ENCODE measurements at places on chromosomes 5 and 9. TPM values are rescaled to one million over a fixed set of nuclear protein-coding genes. Genes with fewer than 3 reads are reported as not detected.

DIPK1B gene
- total RNA-seq = not detected

FOXD4L6 gene
- total RNA-seq = not detected

ANKRD20A1 gene
- total RNA-seq = 2.1 TPM

DNA sequence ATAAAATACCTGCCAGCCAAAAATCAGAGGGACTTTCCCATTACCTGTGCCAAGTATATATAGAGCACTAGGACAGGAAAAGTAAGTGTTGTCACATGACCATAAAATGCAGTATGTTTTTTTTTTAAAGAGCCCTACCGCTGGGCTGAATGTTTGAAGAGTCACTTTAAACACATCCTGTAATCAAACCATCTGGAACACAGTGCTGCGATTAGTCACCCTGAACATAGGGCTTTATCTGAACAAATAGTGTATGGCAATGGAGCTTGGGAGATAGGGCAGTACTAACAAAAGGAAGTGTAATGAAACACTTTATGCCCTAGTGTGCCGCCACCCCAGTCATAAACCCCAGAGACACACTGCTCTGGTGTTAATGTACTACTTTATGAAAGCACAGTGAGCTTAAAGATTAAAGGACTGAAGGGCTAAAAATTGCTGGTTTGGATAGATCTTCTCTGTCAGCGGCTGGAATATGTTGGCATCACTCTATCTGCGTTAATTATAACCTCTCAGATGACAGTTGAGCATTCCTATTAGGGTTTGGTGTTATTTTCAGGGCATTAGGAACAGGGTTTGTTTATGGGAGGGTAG is 90.4 kb downstream of the ZNF608 start:
- DNase-seq = no peak

DNA sequence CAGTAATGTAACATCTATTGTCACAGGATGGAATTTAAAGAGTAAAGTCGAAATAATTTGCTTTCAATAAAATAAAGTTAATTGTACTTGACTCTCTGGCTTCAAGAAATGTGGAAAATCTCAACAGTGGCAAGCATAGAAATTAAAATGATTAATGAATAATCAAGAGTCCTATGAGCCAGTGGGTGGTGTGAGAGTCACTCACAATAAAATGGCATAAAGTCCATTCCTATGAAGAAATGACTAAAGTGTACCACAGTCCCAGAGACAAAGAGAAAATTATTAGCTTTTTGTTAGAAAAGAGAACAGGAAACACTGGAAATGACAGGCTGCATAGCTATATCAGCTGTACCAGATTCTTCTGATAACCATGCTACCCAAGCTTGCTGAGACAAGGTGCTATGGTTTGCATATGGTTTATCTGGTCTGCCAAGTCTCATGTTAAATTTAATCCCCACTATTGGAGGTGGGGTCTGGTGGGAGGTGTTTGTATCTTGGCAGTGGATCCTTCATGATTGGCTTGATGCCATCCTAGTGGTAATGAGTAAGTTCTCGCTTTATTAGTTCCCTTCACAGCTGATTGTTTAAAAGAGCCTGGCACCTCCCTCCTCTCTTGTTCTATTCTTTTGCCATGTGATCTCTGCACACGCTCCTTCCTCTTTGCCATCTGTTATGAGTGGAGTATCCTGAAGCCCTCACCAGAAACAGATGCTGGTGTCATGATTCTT is 647.7 kb upstream of the ITGA1 start:
- DNase-seq = no peak

- DNase-seq = no peak
These were observed 83.0 kb downstream of the TMEM174 start for GRCh38 chr5:73256012-73256411.

- DNase-seq = no peak
These were observed 104.5 kb upstream of the CHD1 start for GRCh38 chr5:99033014-99033900.

DNA sequence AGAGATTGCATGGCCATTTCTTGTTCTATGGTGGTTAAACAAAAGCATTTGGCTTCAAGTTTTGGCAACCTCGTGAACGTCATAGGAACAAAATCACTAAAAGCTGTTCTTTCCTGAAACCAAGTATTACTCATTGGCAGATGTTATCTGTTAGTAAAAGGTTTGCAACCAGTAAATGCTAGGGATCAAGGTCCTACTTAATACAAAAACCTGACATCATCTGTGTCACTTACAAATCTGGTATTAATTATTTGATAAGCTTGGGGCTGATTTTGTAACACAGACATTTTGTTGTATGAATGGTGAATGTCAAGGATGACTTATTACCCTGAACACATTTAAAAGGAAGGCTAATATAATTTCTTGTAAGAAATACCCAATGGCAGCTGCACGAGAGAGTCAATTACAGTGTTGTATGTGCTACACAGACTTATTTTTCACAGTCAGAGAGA is 486.4 kb upstream of the ZNF608 start:
- DNase-seq = no peak

GRCh38 chr9:79799691-79800335 is 228.0 kb downstream of the TLE4 start:
- no peak for DNase-seq

DNA sequence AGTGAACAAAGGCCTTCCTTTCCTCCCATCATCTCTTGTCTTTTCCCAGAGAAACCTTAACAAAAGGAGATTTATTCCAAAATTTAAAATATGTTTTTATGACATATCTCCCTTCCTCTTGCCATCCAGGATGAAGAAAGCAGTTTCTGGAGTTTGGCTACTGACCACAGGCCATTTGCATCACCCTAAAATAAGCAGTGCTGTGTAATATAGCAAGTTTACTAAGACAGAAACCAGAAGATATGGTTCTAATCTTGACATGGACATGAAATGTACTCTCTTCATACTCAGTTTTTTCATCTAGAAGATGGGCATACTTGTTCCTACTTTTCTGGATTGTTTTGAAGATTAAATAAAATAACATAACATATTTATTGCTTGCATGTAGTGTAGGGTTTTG is 50.2 kb upstream of the ZFAND5 start:
- DNase-seq = no peak

GRCh38 chr9:127389381-127390247 is 7.4 kb upstream of the SLC2A8 start:
- DNase-seq = no peak

SLC6A18 gene
- total RNA-seq = not detected

GRCh38 chr9:35697486-35697885 is 7.8 kb upstream of the TPM2 start:
- DNase-seq = no peak

GRCh38 chr5:97553604-97554452 is 370.8 kb upstream of the RIOK2 start:
- DNase-seq = no peak

CCNG1 gene
- 132 TPM for total RNA-seq

GRCh38 chr9:136728548-136729123 is 14.1 kb downstream of the LCN10 start:
- no peak for DNase-seq

DNA sequence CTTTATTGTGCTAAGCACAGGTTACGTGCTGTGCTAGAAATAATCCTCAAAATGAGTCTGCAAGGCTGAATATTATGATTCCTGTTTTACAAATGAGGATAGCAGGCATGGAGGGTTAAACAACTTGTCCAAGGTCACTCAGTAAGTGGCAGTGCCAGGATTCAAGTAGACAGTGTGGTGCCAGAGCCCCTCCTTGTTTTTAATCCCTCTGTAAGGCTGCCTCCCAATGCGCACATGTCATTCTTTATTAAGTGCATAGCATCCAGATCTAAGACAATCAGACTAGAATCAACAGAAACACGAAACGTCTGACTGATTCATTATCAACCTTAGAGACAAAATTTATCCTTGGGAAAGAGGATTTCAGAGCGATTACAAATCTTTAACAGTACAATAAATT is 199.6 kb downstream of the SMARCA2 start:
- no peak for DNase-seq

DMRT3 gene
- total RNA-seq = not detected

DNA sequence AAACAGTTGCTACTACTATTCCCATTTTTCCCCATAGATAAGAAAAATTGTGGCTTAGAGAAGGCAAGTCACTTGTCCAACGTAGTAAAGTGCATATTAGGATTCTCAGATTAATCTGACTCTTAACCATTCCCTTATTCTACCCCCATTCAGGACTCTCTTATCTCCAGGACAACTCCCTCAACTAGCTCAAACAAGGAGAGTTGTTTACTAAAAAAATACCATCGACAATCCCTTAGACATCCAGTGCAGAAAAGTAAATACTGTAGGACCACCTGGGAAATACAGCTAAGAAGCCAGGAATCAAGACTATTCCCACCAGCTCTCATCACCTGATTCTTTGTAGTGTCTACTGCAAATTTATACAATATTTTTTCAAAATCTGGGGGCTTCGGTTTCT is 9.4 kb upstream of the GRAMD2B start:
- no peak for DNase-seq

GRCh38 chr5:153584126-153584959 is 93.9 kb downstream of the GRIA1 start:
- no peak for DNase-seq

GRCh38 chr9:122144836-122145591 is 14.6 kb downstream of the NDUFA8 start:
- DNase-seq = no peak

NEURL1B gene
- 1.4 TPM for total RNA-seq

AFAP1L1 gene
- total RNA-seq = 0.07 TPM

DNA sequence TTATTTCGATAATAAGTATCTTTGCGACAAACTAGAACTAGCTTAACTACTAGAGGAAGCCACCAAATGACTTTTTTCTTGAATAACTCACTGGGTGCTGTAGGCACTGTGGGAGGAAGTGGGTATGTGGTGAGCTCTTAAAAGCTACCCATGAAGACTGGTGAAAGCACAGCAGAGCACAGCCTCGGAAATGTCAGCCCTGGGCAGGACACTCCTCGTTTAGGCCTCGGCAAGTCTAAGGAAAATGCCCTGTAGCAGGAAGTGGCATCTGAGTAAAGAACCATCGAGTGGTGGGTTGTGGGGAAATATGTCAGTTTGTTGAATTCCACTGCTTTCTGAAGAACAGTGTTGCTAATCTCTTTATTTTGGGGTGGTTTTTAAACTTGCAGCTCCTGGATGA is 44.0 kb upstream of the NCS1 start:
- peak; percentile 80 for DNase-seq
